ENCODE measurements at places on chromosomes 5 and 9. TPM values are rescaled to one million over a fixed set of nuclear protein-coding genes. Genes with fewer than 3 reads are reported as not detected.
A peak's percentile ranks its signal among the peaks of the same experiment; 100 is the strongest.

CBY3 gene
- not detected for total RNA-seq

GRCh38 chr5:43875741-43876140 is 272.8 kb downstream of the NNT start:
- no peak for DNase-seq

GRCh38 chr5:141760193-141760592 is 78.2 kb upstream of the ARAP3 start:
- no peak for DNase-seq

- no peak for DNase-seq
Measured at GRCh38 chr5:69317391-69317790, 15.2 kb downstream of the CCDC125 start.

DNA sequence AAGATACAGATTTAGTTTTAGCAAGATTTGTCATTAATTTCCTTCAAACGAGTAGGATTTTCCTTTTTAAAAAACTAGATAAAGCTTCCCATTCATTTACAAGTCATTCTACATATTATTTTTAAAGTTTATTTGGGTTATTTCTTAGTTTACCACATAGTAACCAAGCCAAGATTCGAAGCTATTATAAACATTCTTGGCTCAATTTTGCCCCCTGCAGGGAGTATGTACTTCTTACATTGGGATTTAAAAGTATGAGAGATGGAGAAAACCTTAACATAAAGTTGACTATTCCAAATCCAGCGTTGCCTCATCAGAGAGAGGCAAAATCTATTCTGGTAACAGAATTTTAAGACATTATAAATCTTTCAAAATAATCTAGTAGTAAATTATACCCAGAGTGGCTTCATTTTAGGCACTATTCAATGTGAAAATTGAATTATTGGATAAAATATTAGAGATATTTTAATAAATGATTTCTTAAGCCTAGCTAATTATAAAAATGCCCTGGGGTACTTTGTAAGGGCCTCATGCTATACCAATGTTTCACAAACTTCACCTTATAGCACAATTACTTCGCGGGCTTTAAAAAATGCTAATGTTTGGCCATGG is 39.1 kb downstream of the FBN2 start:
- DNase-seq: peak; percentile 8

GRCh38 chr5:20575571-20575970 is 587.6 kb upstream of the CDH18 start:
- DNase-seq: no peak
